ENCODE measurements at places on chromosomes 7 and 10. TPM values are rescaled to one million over a fixed set of nuclear protein-coding genes. Genes with fewer than 3 reads are reported as not detected.

Gene NFKB2
- 25.9 TPM for total RNA-seq

Gene AKR1C3
- 7.4 TPM for total RNA-seq

Gene KLF14
- total RNA-seq = not detected

Gene PGAM2
- total RNA-seq = not detected

Gene GCK
- total RNA-seq = 2.7 TPM

Gene CELF2
- not detected for total RNA-seq

Gene PDE1C
- total RNA-seq = 0.86 TPM

Gene LRRD1
- not detected for total RNA-seq

Gene ANXA8L1
- 2.7 TPM for total RNA-seq

Gene DNAJC12
- total RNA-seq = 6.1 TPM

Gene SPDYE2
- total RNA-seq = not detected

Gene PPP1R3C
- total RNA-seq = 22.5 TPM

Gene CTAGE8
- total RNA-seq = 0.29 TPM

Gene NUPR2
- total RNA-seq = not detected

Gene ANXA8
- total RNA-seq = 1.8 TPM

Gene SFMBT2
- 0.86 TPM for total RNA-seq

Gene UCN3
- total RNA-seq = not detected

Gene TCF7L2
- 4.9 TPM for total RNA-seq

Gene ITIH5
- total RNA-seq = not detected

Gene ASB15
- total RNA-seq = not detected

Gene NOS3
- 11.0 TPM for total RNA-seq

Gene PALD1
- under 0.01 TPM for total RNA-seq

Gene GTPBP4
- total RNA-seq = 29.6 TPM

Gene PRSS37
- not detected for total RNA-seq

Gene SPDYE16
- total RNA-seq = not detected

Gene VIPR2
- total RNA-seq = not detected

Gene RPEL1
- under 0.01 TPM for total RNA-seq

Gene VSTM4
- total RNA-seq = under 0.01 TPM

Gene OLAH
- total RNA-seq = not detected

Gene AGR3
- total RNA-seq = not detected

Gene A1CF
- total RNA-seq = not detected

Gene AKR1E2
- 6.4 TPM for total RNA-seq

Gene EPO
- not detected for total RNA-seq
